ENCODE measurements at places on chromosomes 12 and 14.

DNA sequence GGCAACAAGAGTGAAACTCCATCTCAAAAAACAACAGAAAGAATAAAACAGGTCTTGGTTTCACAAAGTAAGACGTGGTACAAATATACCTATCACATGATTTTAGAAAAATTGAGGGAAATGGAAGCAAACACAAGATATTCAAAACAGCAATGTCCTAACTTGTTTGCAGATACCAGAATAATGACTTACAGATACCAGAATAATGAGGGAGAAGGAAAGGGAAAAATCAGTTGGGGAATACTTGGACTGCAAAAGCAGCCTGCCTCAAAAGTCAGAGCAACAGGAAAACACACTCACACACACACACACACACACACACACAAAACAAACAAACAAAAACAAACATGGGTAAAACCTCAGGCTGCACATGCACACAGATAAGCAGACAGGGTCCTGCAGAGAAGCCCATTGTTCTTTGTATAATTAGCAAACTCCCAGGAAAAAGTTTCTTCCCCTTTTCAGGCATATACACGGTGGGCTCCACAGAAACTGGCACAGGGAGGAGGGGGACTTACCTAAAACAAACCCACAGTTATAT is 65.7 kb upstream of the CAPRIN2 start:
- no peak for DNase-seq

DNA sequence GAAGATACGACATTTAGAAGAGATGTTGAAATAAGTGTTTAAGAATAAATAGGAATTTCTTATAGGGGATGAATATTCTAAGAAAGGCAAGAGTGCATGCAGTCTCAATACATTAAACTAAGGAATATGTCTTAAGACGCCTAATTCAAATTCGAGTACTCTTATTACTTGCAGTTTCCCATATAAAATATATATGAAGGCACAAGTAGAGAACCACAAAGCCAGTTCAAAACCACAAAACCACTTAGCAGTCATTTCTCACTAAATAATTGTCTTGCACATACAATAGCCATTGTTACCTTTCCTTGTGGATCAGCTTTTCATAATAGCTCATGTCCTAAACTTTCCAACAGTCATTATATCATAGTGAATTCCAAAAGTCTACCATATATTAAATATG is 91.0 kb upstream of the MON2 start:
- DNase-seq, result no peak

DNA sequence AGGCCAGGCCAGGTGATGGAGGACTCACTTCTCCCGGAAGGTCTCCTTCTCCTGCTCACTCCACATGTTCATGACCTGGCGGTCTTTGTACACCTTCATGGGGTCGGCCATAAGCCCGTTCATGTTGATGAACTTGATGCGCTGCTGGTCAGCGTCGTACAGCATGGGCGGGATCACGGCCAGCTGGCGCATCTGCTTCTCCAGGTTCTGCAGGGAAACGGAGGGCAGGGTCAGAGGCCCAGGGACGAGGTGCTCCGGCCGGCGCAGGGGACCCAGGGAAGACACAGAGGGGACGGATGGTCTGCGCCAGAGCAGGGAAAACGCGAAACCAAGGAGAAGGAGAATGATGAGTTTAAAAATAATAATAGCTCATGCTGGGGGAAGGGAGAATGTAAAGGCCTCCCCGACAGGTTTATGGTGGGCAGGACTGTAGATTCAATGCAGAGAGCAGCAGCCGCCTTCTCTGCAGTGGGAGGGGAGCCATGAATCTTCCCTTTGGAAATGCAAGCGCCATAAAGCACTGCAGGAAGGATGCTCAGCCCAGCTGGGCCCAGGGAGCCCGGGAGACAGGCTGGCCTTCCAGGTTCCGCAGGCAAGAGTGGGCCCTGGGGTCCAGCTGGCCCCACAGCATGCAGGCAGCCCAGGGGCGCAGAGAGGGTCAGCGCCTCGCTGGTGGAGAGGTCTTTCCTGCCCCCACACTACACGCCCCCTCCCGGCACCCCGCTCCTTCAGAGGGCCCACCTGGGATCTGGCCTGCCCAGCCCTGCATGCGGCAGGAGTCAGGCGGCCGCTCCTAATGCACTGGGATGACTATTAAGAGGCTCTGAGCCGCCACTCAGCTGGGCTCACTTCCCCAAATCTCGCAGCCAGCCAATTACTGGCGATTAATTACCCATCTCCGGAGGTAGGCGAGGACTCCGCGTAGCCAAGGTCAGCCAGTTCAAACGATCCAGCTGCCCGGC is 132.0 kb downstream of the RFLNA start:
- no peak for DNase-seq

- no peak for DNase-seq
These were observed 78.9 kb downstream of the ITPK1 start for GRCh38 chr14:93036652-93037345.

- DNase-seq, result no peak
These were observed 114.5 kb upstream of the NPAS3 start for GRCh38 chr14:32824195-32824594.

DNA sequence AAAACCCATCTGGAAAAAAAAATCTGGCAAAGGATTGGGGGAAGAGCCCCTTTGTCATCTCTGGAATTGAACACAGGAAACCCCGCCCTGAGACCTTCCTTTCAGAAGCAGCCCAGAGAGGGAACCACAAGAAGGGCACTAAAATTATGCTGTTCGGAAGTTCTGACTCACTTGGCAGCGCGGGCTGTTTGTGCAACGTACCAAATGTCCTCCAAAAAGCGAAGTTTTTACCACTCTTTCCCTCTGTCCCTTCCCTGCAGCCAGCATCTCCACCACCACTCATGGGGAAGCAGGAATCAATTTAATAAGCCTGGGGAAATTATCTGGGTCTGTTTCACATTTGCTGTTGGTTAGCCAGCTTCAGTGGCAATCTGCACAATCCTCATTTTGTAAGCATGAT is 3.2 kb upstream of the SYNE3 start:
- DNase-seq, result no peak

GRCh38 chr12:15278816-15279658 is 43.3 kb upstream of the PTPRO start:
- no peak for DNase-seq

DNA sequence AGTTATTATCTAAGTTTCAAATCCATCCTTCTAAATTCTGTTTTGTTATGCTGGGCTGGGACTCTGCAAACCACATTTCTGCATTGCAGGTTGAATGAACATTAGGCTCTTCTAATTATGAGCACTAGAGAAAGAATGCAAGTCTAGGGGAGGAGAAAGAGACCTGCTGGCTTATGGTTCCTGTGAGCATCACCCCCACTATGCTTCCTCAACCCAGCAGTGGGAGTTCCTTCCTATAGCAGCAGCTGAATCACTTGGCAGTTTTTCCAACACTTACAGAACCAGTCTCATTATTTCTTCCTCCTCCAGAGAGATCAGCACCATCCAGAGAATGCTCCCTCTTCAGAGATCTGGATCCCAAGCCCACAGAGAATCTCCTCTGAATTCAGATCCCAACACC is 297.7 kb upstream of the CLEC14A start:
- no peak for DNase-seq

DNA sequence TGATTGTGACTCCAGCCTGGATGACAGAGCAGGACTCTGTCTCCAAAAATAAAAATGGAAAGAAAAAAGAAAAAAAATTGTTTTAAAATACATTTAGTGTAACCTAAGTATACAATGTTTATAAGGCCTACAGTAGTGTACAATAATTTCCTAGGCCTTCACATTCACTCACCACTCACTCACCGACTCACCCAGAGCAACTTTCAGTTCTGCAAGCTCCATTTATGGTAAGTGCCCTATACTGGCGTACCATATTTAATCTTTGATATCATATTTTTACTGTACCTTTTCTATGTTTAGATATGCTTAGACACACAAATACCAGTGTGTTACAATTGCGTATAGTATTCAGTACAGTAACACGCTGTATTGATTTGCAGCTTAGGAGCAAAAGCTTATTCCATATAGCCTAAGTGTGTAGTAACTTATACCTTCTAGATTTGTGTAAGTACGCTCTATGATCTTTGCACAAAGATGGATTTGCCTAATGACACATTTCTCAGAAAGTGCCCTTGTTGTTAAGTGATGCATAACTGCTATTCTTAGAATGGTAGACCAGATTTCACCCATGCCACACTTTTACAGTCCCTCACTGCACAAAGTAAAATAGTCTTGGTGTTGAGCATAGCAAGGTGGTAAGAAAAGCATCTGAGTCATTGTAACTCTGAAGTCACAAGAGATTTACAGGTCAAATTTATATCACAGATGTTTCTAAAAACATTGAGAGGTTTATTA is 151.9 kb downstream of the LRRK2 start:
- DNase-seq, result no peak

DNA sequence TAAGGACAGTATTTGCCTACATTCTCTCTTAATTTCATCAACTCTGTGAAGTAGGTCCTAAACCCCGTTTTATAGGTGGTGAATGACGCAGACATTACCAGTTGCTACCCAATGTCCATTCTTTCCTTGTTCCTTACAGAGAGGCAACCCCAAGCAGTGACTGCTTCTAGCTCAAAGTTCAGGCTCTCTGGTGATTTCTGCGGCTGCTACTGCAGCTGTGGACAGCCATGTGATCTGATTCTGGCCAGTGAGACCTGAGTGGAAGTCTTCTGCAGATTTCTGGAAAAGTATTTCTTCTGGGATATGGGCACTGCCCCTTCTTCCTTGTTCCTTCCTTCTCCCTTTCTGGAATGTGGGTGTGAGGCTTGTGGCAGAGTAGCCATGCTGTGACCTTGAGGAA is 82.9 kb downstream of the ARF6 start:
- no peak for DNase-seq

DNA sequence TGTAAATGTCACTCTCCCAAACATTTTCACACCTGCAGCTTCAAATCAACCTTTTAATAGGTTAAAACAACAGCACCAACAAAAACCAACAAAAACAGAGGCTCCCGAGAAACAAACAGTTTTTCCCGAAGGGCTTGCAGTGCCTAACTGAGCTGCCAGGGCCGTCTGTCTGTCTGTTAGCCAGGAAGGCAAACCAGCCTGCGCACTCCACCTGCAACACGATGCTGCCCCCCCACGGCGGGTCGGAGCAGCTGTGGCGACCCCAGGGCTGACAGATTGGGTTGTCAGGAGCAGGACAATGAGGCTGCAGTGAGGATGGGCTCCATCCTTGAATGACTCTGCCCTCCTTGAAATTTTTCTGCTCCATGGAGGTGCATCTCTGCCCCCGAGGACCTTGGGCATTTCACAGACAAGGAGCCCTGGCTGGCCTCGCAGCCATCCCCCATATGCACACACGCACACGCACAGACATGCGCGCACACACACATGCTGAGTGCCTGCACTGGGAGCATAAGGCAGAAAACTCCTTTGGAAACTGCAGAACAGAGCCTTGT is 2.6 kb downstream of the RTL1 start:
- no peak for DNase-seq

- no peak for DNase-seq
These were observed 46.1 kb downstream of the CPM start for GRCh38 chr12:68886636-68887572.

- no peak for DNase-seq
These were observed 103.9 kb upstream of the RFLNA start for GRCh38 chr12:124191024-124191359.

DNA sequence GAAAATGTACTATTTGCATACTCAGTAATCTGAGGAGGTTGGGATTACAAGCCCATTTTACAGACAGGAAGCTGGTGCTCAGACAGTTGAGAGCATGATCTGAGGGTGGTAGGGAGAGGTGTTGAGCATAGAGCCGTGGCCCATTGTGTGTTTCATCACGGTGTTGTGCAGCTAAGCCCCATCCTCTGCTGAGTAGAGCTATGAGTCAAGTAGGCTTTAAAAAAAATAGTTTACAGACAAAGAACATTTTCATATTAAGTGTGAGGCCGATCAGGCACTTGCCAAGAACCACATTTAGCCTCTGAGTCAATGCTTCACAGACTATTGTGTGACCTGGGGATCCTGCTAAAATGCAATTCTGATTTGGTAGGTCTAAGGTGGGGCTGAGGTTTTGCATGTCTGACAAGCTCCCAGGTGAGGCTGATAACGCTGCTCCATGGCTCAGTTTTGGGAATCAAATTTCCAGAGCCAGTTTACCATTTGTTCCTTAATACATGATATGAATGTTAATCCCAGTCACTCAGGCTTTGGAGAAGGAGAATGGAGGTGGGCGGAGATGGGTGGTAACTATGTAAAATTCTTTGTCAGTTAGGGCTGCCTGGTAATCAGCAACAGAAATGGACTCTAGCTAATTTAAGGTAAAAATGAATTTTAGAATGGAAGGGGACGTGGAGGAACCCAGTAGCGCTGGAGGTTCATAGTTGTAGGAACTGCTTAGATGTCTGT is 22.2 kb downstream of the ZNF664 start:
- no peak for DNase-seq

- no peak for DNase-seq
These were observed 86.1 kb downstream of the CACNA1C start for GRCh38 chr12:2138871-2139308.

DNA sequence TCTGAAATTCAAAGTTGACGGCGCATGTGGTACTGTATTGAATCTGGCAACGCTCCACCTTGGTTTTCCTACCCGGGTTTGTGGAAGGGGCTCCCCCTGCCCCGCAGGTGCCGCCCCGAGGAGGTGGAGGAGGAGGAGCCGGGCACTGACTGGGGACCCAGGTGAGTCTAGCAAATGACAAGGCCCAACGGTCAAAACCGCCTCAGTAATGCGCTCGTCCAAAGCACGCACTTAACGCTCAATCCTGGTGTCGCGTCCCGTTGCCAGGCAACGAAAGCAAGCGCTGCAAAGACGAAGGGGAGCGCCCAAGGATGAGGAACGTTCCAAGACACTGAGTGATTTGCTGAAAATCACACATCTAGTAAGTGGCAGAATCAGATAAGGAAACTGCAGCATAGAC is 24.0 kb upstream of the CLEC4E start:
- DNase-seq, result no peak

DNA sequence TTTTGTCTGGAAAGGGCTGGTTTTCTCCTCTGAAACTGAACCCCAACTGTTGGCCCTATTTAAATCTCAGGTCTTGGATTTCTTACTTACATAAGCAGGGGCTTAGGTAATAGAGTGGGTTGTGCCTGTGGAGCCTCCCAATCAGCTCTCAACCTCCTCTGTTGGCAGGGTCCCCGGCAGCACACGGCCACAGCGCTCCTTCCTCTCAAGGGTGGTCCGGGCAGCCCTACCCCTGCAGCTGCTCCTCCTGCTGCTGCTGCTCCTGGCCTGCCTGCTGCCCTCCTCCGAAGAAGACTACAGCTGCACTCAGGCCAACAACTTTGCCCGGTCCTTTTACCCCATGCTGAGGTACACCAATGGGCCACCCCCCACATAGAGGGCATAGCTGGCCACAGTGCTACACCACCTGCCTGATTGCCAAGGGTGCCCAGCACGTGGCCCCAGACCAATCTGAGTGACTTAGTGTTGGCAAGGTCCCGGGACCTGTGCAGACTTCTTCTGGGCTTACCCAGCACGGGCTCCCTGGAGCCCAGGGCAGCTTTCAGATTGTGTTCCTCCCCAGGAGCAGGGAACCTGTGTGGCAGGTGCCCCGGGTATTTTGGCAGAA is 68.9 kb downstream of the ESR2 start:
- DNase-seq, result no peak
